ENCODE measurements at places on chromosomes 4 and X. TPM values are rescaled to one million over a fixed set of nuclear protein-coding genes. Genes with fewer than 3 reads are reported as not detected.
A peak's percentile ranks its signal among the peaks of the same experiment; 100 is the strongest.

DNA sequence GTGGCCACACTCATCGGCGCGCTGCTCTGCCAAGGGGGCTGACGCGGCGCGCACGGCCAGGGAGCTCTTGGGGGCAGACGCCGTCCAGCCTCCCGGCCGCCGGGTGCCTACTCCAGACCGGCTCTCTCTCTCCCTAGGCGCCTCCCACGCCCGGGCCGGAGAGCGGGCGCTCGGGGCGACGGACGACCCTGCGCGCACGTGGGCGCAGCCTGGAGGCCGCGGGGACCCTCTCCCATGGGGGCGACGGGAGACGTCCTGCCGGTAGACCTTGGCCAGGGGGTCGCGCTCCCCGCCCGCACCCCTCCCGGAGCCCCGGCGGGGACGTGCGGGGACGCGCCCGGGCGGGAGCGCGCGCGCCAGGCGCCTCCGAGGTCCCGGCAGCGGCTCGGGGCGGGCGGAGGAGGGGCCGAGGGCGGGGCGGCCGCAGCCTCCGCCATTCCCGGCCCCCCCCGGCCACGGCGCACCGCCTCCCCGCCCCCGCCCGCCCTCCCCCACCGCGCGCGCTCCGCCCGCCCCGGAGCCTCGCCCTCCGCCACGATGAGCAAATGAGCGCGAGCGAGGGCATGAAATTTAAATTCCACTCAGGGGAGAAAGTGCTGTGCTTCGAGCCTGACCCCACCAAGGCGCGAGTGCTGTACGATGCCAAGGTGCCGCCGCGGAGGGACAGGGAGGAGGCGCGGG lies at the start of gene MSL3:
Gene MSL3 (plus strand): TSS at position 519 of the 681 bp plus-strand sequence. CDS start 27 bp downstream, at position 546.
- H3K27ac ChIP-seq, result peak within 1 kb of the TSS; percentile 86
- H3K4me1 ChIP-seq, result peaks cover 14% of the 10 kb centered on the region
- H3K36me3 ChIP-seq, result peaks cover 8% of the 10 kb centered on the region
- peak within 1 kb of the TSS; percentile 96 for H3K4me3 ChIP-seq

The CENPVL2 gene
- total RNA-seq, result not detected

DNA sequence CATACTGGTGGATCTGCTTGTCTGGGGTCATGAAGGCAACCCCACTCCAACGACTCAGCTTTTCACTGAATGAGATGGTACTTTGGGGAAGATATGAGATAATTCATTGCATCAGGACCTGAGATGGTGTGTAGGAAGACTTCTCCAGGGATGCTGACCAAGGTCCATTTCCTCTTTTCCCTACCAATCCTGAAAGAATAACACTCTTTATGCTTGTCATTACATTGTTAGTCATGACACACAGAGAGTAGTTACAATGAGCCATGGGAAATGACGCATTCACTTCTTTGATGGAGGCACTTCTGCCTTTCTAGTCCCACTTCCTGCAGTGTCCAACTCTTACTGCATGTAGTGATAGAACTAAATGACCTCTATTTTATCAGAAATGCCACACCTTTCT lies 58.6 kb downstream of the AREG start:
- H3K36me3 ChIP-seq, result no peaks in the 10 kb centered on the region
- DNase-seq, result no peak
- no peaks in the 10 kb centered on the region for H3K27me3 ChIP-seq
- H3K27ac ChIP-seq, result no peak overlapping the region

The SULT1E1 gene
- total RNA-seq, result not detected

DNA sequence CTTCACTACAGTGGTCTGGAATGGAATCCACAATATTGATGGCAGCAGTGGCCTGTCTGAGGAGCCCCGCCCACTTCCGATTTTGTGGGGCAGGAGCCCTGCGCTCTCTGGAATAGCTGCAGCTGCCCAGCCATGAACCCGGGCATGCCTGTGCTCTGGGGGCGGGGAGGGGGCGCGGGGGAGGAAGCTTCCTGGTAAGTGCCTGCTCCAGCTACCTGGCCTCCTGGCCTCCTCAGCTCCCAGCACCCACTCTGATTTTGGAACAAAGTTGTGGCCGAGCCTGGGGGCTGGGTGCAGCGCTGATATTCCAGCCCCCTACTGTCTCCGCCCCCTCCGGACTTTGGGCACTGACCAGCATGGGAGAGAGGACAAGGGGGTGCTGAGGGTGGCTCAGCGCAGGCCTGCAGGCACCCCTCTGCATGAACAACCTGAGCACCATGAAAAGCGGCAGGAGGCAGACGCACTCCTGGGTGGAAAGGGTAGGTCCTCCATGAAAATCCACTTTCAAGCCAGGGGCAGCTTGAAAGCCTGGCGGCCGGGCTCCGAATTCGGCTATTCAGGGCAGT lies 972.7 kb upstream of the AGA start:
- no peak for DNase-seq
- no peaks in the 10 kb centered on the region for H3K27me3 ChIP-seq
- no peaks in the 10 kb centered on the region for H3K4me1 ChIP-seq
- H3K27ac ChIP-seq, result no peak overlapping the region
- no peak overlapping the region for H3K4me3 ChIP-seq
- H3K36me3 ChIP-seq, result no peaks in the 10 kb centered on the region

DNA sequence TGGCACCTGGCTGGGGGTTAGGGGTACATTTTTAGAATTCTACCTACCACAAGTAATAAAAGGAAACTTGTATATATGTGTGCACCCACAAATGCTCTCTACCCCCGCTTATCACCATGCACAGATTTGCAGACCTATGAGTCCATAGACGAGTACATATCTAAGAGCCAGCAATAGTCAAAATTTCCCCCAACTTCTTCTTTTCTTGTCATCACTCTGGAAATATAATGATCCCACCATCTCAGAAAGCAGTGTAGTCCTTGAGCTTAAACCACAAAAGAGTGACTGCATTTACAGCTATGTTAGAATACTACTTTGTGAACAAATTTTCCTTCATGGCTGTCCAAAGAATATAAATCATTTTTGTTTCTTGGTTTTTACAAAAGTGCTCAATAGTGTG lies 66.1 kb downstream of the LHFPL1 start:
- no peak for DNase-seq
- no peaks in the 10 kb centered on the region for H3K4me1 ChIP-seq
- H3K27me3 ChIP-seq, result no peaks in the 10 kb centered on the region
- H3K27ac ChIP-seq, result no peak overlapping the region
- H3K4me3 ChIP-seq, result no peak overlapping the region

DNA sequence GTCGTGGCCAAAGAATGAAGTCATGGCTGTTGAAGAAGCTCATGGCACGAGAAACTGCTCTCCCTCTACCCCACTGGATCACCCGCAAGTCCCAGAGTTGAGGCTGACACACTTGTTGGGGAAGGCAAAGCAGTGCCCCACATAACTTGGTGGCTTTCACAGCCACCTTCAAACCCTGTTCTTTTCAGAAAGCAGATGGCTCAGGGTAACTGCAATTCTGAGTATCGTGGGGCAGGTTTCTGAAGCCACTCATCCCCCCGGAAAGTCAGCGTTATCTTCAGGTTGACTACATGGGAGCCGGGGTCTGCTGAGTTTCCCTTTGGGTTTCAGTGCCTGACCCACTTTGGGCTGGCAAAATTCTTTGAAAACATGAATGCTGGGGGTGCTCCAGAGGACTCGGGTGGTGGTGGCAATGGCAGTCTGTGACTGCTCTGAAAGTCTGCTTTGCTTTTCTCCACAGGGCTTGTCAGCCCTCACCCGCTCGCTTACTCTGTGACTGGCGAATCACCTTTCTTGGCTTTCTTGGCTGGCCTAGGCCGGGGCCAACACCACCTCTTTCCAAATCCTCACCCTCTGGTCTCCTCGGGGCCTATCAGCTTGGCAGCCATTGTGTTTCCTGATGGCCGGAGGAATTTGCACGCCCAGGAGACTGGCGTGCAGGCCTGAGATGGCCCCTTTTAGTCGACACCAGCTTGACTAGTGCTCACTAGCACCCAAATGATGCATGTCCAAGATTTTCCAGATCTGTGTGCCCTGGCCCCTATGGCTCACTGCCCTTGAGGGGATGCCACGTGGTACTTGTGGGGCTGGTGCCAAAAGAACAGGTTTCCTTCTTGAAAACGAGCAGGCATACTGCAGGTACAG lies 7.3 kb downstream of the PPP1R3F start:
- no peaks in the 10 kb centered on the region for H3K27me3 ChIP-seq
- peaks cover 41% of the 10 kb centered on the region for H3K4me1 ChIP-seq
- no peak overlapping the region for H3K4me3 ChIP-seq
- DNase-seq, result no peak
- H3K27ac ChIP-seq, result no peak overlapping the region
- H3K36me3 ChIP-seq, result no peaks in the 10 kb centered on the region

DNA sequence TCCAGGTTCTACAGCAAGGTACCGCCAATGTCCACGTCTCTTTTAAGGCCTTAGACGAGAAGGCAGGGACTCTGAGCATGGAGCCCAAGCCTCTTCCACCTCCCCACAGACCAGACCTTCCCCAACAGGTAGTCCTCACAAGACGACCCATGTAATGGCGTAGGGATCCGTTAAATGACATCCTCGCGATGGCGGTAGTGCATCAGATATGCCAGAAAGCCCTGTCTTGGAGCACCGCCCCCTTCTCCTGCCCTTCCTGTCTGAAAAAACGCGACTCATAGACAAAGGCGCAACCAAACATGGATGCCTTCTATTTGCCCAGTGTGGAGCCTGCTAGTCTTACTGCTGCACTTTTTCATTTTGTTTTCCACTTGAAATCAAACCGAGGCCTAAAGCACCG lies 185.4 kb downstream of the OR13H1 start:
- no peaks in the 10 kb centered on the region for H3K27me3 ChIP-seq
- no peak overlapping the region for H3K27ac ChIP-seq
- no peak overlapping the region for H3K4me3 ChIP-seq
- no peak for DNase-seq
- H3K36me3 ChIP-seq, result no peaks in the 10 kb centered on the region
- H3K4me1 ChIP-seq, result no peaks in the 10 kb centered on the region

DNA sequence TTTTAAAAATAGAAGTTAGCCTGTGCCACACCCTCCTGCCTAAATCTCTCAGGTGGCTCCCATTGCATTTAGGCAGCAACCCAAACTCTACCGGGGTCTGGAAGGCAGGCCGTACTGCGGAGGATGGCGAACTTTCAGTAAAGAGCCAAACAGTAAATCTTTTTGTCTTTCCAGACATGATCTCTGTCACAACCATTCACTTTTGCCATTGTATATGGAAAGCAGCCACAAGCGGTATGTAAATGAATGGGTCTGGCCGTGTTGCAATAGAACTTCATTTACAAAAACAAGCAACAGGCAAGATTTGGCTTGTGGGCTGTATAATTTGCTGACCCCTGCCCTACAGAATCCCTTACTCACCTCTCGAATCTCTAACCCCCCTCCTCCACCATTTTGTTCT lies 3.3 kb downstream of the RADX start:
- no peaks in the 10 kb centered on the region for H3K27me3 ChIP-seq
- H3K36me3 ChIP-seq, result no peaks in the 10 kb centered on the region

- no peak overlapping the region for H3K27ac ChIP-seq
- H3K36me3 ChIP-seq, result no peaks in the 10 kb centered on the region
- no peak for DNase-seq
- H3K27me3 ChIP-seq, result no peaks in the 10 kb centered on the region
Measured at GRCh38 chrX:143788265-143788664, 67.7 kb upstream of the SPANXN2 start.

The GLRA3 gene
- not detected for total RNA-seq

- no peak overlapping the region for H3K4me3 ChIP-seq
- H3K36me3 ChIP-seq, result no peaks in the 10 kb centered on the region
- no peaks in the 10 kb centered on the region for H3K4me1 ChIP-seq
- no peaks in the 10 kb centered on the region for H3K27me3 ChIP-seq
Measured at GRCh38 chrX:38287674-38288073, 39.6 kb downstream of the RPGR start.
